ENCODE measurements at places on chromosomes 2 and 18. TPM values are rescaled to one million over a fixed set of nuclear protein-coding genes. Genes with fewer than 3 reads are reported as not detected.

- no peak for DNase-seq
- H3K36me3 ChIP-seq, result no peaks in the 10 kb centered on the region
- no peak overlapping the region for H3K4me3 ChIP-seq
- H3K27ac ChIP-seq, result peak overlapping the region; percentile 28
- H3K4me1 ChIP-seq, result peaks cover 79% of the 10 kb centered on the region
These were observed 151.2 kb downstream of the ANTXR1 start for GRCh38 chr2:69164061-69164778.

- no peak overlapping the region for H3K4me3 ChIP-seq
- no peaks in the 10 kb centered on the region for H3K4me1 ChIP-seq
- H3K27ac ChIP-seq, result no peak overlapping the region
- H3K27me3 ChIP-seq, result no peaks in the 10 kb centered on the region
- H3K36me3 ChIP-seq, result no peaks in the 10 kb centered on the region
- no peak for DNase-seq
These were observed 851.8 kb upstream of the CRIM1 start for GRCh38 chr2:35503738-35504199.

GRCh38 chr2:190452433-190452832 lies 44.3 kb downstream of the MFSD6 start:
- H3K4me1 ChIP-seq, result peaks cover 7% of the 10 kb centered on the region
- no peak for DNase-seq
- no peaks in the 10 kb centered on the region for H3K36me3 ChIP-seq

DNA sequence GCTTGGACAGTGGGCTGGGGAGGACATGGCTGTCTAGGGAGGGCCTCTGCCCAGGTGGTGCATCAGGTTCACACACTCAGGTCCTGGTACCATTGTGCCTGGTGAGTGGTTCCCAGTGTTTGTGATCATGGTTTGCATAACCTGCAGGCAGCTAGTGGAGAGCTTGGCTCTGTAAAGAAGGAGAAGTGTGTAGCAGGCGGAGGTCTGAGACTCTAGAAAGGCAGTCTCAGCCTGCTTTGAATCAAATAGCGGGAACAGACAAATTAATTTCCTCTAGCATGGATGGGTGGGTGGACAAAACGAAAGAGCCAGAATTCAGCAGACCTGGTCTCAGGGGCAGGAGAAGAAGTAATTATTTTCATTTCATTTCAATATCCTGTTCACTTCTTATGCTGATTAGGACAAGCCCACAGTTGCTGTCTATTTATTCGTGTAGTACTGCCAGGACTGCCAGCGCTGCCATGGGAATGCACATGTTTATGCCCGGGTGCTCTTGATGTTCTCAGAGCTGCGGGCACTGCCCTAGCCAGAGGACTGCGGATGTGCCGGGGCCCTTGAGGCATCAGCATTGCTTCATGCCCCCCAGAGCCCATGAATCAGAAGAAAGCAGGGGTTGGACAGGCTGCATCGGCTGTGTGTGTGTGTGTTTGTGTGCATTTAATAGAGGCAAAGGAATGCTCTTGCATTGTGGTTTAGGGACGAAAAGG lies 45.4 kb upstream of the DLX2 start:
- H3K4me1 ChIP-seq, result no peaks in the 10 kb centered on the region
- no peak overlapping the region for H3K4me3 ChIP-seq
- H3K27ac ChIP-seq, result no peak overlapping the region
- no peaks in the 10 kb centered on the region for H3K36me3 ChIP-seq
- DNase-seq, result no peak
- H3K27me3 ChIP-seq, result peaks cover 69% of the 10 kb centered on the region

DNA sequence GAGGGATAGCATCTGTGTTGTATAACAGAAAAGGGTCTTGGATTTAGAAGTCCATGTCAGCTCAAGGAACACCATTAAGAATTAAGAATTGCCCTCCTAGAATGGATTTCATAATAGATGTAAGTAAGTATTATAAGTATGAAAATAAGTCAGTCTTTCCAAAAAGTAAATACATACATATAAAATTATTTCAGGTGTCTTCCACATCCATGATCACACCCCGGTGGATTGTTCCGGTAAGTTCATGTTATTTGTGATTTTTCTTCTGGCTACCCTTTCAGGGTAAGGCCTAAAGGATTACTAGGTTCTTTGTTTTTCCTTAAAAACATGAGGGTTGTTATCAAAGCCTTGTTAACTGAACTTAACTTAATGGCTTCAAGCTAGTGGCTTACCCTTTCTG lies 55.9 kb downstream of the TMEM185B start:
- H3K4me3 ChIP-seq, result no peak overlapping the region
- H3K36me3 ChIP-seq, result peaks cover 35% of the 10 kb centered on the region
- H3K27me3 ChIP-seq, result no peaks in the 10 kb centered on the region
- H3K4me1 ChIP-seq, result no peaks in the 10 kb centered on the region

DNA sequence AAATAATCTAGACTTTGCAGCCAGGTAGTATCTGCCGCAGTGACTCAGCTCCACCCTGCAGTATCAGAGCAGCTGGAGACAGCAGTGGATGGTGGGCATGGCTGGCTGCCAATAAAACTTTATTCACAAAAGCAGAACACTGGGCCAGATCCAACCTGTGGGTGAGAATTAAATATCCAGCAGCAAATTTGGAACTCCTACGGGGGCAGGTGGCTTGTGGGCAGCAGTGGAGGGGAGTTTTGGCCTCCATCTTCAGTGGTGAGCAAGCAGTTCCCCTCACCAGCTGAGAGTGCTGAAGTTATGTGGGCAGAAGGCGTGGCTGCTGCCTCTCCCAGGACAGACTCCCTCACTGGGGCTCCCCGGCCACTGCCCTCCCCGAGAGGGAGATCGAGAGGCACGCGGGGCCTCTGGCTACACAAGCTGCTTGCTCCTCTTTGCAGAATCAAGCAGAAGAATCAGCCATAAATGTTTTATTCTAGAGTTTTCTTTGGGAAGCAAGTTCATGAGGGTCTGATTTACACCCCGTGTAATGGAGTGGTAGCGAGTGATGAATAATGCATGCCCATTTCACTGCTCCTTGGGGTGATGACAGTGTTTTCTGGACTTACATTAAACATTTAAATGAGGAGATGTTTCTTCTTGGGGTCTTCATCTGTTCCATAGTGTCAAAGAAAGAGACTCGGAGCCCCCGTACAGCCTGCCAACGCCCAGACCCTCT lies 204.3 kb downstream of the SEPTIN10 start:
- no peak for DNase-seq
- H3K4me1 ChIP-seq, result no peaks in the 10 kb centered on the region
- no peak overlapping the region for H3K4me3 ChIP-seq
- H3K27me3 ChIP-seq, result no peaks in the 10 kb centered on the region
- no peak overlapping the region for H3K27ac ChIP-seq
- no peaks in the 10 kb centered on the region for H3K36me3 ChIP-seq

DNA sequence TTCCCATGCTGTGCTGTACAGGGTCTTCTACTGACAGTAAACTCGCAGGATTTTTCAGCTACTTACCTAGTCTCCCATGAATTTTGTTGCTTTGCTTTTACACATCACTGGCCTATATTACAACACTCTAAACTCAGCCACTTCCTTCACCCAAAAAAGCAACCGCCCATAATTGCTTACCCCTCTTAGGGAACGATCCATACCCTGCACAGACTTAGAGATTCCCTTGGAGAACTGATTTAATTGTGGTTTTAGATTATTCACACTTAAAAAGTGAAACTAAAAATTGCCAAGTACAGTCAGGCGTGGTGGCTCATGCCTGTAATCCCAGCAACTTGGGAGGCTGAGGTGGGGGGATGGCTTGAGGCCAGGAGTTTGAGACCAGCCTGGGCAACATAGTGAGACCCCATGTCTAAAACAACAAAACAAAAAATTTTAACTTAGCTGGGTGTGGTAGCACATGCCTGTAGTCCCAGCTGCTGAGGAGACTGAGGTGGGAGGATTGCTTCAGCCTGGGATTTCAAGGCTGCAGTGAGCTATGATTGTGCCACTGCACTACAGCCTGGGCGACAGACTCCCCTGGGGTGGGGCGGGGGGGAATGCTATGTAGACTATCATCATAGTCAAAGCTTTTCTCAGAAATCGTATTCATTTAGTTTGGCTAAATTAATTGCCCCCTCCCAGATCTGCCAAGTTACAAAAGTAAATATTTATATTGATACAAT lies 19.3 kb downstream of the MRPL30 start:
- no peaks in the 10 kb centered on the region for H3K4me1 ChIP-seq
- no peak overlapping the region for H3K4me3 ChIP-seq
- DNase-seq, result no peak
- H3K27ac ChIP-seq, result no peak overlapping the region
- H3K36me3 ChIP-seq, result peaks cover 32% of the 10 kb centered on the region
- H3K27me3 ChIP-seq, result no peaks in the 10 kb centered on the region

- no peaks in the 10 kb centered on the region for H3K27me3 ChIP-seq
- H3K4me1 ChIP-seq, result no peaks in the 10 kb centered on the region
- H3K36me3 ChIP-seq, result no peaks in the 10 kb centered on the region
- no peak overlapping the region for H3K27ac ChIP-seq
- no peak for DNase-seq
- H3K4me3 ChIP-seq, result no peak overlapping the region
These were observed 218.1 kb upstream of the MGAT5 start for GRCh38 chr2:134035605-134036370.

DNA sequence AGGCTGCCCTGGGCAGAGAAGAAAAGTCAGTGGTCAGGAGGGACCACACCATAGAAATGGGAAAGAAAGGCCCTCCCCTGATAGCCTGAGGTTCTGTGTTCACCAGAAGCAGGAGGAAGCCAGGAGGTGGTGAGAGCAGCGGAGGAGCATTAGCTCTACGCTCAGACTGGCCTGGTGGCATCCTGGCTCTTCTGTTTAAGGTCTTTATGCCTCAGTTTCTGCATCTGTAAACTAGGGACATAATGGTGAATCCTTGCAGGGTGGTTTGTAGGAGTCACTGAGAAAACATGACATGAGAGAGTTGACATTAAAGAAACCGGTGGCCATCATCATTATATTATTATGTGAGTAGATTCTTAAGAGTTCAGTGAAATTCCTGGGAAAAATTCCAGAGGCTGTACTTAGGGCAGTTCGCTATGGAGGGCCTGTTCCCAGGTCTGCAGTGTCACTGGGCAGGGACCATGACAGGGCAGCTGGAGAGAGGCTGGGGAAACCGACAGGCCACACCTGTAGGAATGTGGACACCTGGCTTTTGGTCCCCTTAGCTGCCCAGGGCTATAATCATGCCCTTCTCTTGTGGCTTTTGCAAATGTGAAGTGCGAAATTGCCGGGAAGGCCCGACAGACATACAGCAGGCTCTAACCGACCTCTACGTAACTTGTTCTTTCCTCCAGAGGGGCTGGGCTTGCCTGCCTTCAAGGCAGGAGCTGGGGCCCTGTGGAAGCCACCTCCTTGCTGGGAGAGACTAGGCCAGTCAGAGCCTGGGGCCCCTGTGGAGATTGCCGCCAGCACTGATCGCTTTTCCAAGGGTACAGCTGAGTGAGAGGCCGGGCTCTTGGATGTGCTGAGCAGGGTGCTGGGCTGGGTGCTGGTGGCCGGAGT lies 31.0 kb downstream of the GLI2 start:
- H3K27me3 ChIP-seq, result no peaks in the 10 kb centered on the region
- H3K4me3 ChIP-seq, result no peak overlapping the region
- no peak for DNase-seq
- no peaks in the 10 kb centered on the region for H3K36me3 ChIP-seq
- H3K4me1 ChIP-seq, result peaks cover 24% of the 10 kb centered on the region

GRCh38 chr2:138922973-138923563 lies 142.9 kb upstream of the NXPH2 start:
- H3K36me3 ChIP-seq, result no peaks in the 10 kb centered on the region
- no peaks in the 10 kb centered on the region for H3K4me1 ChIP-seq
- no peaks in the 10 kb centered on the region for H3K27me3 ChIP-seq
- DNase-seq, result no peak
- no peak overlapping the region for H3K4me3 ChIP-seq
- no peak overlapping the region for H3K27ac ChIP-seq

The LINC00305 gene
- total RNA-seq, result not detected

The PIGN gene
- total RNA-seq, result 19.7 TPM

All from left ventricle myocardium inferior (tissue), 1 donor.